ENCODE measurements at places on chromosomes 12 and 14.
A peak's percentile ranks its signal among the peaks of the same experiment; 100 is the strongest.

GRCh38 chr14:69263364-69263763 is 3.4 kb downstream of the GALNT16 start:
- peak; percentile 96 for DNase-seq

- no peak for DNase-seq
Measured at GRCh38 chr12:120115692-120116440, 687 bp downstream of the RAB35 start.

GRCh38 chr14:104888489-104889374 is 23.7 kb downstream of the CEP170B start:
- DNase-seq = no peak

DNA sequence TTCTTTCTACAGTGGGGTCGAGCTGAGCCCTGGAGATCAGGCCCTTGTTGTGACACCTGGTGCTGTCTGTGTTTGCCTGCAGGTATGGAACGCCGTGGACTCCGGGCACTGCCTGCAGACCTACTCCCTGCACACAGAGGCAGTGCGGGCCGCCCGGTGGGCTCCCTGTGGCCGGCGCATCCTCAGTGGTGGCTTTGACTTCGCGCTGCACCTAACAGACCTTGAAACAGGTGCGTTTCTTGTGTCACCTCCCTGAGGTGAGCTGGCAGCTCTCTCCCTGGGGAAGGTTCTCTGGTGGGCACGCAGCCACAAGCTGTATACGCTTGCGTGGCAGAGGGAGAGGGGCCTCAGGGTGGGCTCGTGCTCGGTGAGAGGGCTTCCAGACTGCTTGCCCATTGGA is 119.3 kb downstream of the BEGAIN start:
- no peak for DNase-seq
